ENCODE measurements at places on chromosomes 4 and X. TPM values are rescaled to one million over a fixed set of nuclear protein-coding genes. Genes with fewer than 3 reads are reported as not detected.
A peak's percentile ranks its signal among the peaks of the same experiment; 100 is the strongest.

Gene OPRPN
- not detected for total RNA-seq

DNA sequence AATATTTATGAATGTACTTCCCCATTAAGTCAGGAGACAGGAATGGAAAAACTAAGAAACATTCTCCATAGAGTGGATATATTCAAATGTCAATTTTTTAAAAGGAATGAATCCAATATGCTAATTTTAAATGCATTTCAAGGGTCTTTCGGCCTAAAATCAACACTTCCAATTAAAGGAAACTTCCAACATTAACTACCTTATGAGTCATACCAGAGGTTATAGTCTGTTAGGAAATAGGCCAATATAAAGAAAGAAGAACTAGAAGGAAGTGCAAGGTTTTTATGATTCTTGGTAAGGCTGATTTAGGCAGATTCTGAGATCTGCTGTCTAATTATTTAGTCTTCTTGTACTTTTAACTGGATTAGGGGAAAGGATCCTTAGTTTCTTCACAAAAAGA is 260.1 kb upstream of the EDNRA start:
- no peak for DNase-seq

- no peak for DNase-seq
Measured at GRCh38 chrX:32269866-32270265, 941.5 kb downstream of the DMD start.

Gene CDX4
- not detected for total RNA-seq

Gene RPA4
- 0.24 TPM for total RNA-seq

DNA sequence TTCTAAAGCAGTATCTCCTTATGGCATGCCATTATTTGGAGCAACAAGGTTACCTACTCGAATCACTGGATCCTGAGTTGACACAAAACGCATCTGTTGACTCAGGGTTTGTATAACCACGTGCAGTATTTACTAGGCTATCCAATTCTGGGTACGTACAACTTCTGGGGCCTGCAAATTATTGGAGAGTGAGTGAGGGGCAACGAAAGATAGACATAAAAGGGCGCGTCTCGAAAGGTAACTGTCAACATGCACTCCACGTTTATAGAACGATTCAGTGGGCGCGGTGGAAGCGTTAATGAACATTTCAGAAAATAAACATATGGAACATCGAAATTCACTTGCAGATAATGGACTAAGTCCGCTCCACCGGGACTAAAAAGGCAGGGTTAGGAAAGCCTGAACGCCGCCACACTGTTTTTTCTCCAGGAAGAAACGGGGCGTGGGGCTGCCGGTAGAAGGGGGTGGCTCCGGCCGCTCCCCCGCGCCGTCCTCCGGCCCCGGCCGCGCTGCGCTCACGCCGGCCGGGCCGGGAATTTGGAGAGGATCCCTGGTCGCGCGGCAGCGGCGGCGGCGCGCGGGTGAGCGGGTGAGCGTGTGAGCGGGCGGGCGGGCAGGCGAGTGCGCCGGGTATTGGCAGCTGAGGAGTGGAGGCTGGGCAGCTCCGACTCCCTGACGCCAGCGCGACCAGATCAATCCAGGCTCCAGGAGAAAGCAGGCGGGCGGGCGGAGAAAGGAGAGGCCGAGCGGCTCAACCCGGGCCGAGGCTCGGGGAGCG is at the start of gene SMAD1:
Gene SMAD1, plus strand, starts transcription at position 690 of the 778 bp plus-strand sequence. CDS start 32,761 bp downstream, outside the sequence.
- peak; percentile 94 for DNase-seq

DNA sequence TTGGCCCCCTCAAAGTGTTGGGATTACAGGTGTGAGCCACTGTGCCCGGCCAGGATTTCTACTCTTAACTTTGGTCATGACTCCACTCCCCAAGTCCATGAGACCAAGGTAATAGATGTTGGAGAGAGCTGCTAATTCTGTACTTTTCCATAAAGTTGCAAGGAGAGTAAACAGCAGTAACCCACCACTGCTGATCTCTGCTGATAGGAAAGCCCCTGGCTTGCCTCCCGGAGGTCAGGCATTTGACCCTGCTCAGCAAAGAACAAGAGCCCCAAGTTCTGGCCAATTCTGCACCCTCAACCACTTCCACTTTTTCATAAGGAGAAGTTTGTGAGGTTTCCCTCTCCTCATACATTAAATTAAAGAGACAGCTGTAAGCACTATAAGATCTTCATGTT is 143.0 kb downstream of the RASL11B start:
- no peak for DNase-seq

- DNase-seq = no peak
Measured at GRCh38 chrX:130253916-130254315, 14.8 kb downstream of the ZNF280C start.

DNA sequence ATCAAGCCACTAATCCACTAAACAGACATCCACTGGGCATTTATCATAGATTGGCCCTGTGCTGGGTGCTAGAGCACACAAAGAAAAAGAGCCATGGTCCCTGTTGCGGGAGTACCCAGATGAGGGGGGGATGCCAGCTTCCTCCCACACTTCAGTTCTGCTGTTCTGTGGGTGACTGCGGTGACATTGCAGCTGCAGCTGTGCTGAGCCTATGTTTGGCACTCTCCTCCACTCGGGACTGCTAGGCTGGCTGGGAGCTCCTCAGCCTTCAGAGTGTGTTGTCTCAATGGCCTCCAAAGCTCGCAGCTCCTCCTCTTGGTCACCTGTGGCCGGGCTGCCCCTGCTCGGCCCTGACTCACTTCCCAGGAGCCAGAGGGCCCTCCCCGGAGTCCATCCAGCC is 173.2 kb downstream of the CLCN4 start:
- DNase-seq = no peak

All from osteocyte (in vitro differentiated cells).